Osteocyte (in vitro differentiated cells): ENCODE measurements at places on chromosomes 1 and 21.

DNA sequence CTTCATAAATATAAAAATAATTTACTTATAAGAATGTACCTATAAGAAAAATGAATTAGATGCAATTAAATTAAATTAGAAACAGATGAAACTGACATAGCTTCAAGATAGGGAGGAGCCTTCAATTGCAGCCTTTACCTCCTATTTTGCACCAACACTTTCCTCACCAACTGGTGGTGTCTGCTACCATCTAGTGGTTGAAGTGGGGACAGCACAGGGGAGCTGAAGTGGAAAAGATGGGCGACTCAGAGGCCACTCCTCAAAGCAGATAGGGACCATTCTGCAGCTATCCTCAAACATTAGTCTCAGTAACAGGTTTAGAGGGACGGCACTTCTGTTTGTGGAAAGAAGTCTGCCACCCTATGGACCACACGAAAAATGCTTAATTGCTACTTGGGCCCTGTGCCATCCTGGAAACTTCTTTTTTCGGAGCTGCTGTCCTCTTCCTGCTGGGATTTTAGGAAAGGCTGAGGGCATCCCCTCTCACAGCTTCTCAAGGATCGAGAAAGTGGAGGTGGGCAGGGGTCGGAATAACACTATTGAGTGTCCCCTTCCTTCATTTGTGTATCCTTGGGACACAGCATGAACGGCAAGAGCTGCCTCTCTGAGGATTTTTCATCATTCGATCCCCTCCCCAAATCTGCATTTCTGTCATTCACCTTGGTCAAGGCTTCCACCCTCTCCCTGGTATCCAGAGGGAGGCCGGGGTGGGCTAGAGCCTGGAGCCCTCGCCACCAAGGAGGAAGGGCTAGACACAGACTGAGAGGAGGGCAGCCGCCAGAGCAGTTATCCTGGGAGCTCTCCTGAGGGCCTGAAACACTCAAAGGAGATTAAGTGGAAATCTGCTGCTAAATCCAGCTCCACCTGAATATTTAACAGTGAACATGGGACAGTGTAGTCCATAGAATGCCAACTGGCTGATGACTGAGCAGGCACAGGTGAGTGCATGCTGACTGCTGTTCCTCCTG lies 9.6 kb downstream of the PROK1 start:
- DNase-seq: peak; percentile 91

DNA sequence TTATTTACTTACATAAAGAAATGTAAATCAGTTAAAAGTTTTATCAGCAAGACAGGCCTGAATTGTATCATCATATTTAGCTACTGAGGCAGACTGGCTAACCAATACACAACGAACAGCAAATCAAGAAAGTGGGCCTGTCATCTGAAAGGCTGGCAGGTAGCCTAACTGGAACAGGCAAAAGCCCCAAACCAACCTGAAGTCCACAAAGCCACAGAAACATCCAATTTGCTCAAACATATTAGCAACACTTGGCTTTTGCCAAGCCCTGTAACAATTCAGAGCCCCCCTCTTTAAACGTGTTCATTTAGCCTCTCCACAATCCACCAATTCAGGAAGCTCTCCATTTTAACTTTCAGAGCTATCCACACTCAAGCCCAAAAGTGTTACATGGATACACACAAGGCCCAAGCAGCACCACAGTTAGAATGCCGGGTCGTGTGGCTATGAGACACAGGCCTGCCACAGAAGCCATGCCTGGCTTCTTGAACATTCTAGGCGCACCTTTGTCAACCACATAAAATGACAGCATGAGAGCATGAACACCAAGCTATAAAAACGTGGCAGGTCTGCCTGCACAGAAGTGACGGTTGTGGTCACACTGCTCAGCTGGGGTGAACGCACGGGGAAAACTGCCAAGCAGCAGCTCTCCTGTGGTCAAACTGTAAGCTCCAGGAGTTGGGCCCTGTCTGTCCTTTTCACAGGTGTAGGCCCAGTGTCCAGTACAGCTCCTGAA lies 49.3 kb downstream of the CD34 start:
- DNase-seq: no peak

- DNase-seq: no peak
Observed at GRCh38 chr1:22830041-22830566, 119.5 kb downstream of the EPHB2 start.

DNA sequence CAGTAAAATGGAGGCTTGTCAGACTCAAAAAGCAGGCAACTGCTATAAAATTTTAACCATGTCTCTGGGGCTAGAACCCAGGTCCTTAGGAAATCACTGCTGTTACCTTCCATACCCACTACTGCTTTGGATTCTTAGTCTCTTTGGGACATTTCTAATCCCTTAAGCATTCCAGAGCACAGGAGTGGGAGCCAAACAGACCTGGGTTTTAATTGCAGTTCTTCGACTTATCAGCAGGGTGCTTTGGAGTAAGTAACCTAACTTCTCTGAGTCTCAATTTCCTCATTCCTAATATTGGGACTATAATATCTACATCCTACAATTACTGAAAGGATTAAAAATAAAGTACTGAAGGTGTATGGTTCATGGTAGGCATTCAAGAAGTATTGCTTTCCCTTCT lies 161.0 kb upstream of the BEND5 start:
- DNase-seq: no peak

DNA sequence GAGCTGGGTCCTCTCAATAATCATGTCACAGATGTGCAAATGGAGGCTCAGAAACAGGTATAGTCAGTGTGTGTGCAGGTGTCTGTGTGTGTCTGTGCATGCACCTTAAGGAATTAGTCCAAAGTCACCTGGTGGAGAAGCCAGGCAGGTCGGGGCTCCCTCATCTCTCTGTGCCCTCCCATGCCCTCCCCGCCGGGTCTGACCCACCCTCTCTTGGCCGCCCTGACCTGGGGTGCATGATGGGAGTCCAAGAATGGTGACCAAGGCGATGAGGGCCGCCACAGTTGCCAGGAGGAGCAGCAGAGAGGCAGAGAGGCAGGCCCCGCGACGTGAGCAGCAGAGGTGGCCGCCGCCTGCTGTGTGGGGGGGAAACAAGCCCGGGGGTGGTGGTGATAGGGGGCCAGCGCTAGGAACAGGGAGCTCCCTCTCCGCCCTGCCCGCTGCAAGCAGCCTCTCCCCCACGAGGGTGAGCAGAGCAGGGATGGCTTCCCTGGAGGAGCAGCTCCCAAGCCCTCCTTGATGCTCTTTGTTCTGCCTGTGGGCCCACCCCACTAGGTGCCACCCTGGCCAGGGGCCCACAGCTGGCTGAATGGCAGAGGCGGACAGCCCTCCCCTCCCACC lies 3.9 kb downstream of the LDLRAD1 start:
- peak; percentile 81 for DNase-seq

DNA sequence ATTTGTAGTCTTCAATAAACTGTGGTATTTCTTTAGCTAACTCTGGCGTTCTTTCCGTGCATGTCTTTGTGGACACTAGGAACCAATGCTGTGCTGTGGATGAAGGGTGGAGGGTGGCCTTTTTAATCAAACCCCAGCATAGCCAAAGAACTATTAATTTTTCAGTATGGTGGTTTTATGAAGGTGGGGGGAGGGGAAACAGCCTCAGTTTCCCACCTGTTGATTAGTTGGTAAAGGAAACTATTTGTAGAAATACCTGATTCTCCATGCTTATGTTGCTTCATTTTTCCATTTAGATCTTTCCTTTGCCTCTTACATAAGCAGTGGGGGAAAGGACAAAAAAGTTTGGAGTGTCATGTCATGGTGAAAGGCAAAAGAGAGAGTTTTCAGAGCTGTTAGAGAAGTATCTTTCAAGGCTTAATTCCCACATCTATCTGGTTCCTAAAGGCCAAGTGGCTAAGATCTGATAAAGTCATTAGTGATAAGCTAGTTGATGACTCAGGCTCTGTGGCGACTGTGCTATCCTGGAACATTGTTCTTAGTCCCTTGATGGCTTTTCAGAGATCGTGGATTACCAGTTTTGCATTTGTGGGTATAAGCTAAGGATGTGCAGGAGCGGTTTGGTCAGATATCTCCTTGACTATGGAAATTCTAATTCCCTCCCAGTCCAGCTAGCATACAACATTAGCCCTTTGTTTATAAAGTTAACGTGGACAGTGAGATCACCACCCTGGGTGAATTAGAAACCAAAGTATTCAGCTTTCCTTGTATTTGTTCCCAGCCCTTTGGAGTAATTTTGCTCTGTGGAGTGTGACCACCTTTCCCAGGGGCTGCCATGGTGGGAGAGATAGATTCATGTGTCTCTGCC lies 8.7 kb upstream of the HAX1 start:
- DNase-seq: no peak

- DNase-seq: no peak
Observed at GRCh38 chr1:35810096-35810881, 2.5 kb downstream of the AGO4 start.

GRCh38 chr1:165224504-165224903 lies 132.0 kb downstream of the LMX1A start:
- no peak for DNase-seq

DNA sequence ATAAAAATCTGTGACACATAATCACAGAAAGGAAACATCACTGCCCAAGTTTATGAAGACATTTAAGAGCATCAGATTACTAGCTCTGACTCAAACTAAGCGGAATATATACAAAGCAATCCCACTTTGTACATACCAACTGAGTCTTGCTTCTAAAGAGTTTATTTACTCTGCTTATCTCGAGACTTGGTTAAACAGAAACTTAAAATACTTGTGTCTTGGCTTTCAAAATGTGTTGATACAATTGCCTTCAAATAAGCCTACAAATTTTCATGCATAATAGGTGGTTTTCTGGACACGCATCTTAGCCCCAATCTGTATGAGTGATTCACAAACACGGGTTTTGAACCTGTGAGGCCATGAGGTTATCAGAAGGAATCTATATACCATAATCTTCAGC lies 21.0 kb downstream of the CD160 start:
- no peak for DNase-seq

DNA sequence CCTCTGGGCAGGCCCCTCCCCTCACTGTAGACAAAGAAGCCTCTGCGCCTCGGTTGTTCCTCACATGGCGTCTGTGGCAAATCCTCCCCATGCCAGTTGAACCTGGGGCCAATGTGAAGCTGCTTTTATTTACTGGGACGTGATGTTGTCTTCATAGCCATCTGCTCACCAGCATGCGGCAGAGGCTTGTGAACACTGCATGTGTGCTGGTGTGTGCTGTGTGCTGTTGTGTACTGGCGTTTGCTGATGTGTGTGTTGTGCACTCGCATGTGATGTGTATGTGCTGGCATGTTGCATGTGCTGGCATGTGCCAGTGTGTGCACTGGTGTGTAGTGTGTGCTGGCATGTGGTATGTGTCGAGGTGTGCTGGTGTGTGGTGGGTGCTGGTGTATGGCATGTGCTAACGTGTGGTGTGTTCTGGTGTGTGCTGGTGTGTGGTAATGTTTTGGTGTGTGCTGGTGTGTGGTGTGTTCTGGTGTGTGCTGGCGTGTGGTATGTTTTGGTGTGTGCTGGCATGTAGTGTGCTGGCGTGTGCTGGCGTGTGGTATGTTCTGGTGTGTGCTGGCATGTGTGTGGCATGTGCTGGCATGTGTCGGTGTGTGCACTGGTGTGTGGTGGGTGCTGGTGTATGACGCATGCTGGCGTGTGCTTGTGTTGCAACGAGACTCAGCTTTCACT lies 37.2 kb upstream of the TRAPPC10 start:
- no peak for DNase-seq

DNA sequence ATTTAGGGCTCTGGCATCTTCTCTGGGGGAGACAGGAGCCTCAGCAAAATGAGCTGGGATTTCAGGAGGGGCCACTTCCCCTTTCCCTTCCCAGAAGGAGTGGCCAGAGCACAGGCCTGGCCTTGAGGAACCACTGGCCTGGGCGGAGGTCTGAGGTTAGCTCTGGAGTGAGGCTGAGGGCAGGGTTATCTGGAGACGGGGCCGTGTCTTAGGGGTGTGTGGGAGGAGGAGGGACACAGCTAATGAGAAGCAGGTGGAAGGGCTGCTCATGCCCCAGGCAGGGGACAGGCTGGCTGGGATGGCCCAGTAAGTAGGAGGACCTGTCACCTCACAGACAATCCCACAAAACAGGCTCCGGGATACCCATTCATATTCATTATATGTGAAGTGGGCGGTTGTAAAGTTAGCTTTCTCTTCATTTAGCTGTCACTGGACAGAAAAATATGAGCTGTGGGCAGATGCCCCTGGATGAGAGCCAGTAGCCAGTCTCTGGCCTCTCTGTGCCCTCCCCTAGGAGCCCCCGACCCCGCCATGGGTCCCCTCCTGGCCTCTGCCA lies 12.4 kb downstream of the ALX3 start:
- no peak for DNase-seq

GRCh38 chr1:150578272-150579109 lies 919 bp downstream of the MCL1 start:
- DNase-seq: no peak

DNA sequence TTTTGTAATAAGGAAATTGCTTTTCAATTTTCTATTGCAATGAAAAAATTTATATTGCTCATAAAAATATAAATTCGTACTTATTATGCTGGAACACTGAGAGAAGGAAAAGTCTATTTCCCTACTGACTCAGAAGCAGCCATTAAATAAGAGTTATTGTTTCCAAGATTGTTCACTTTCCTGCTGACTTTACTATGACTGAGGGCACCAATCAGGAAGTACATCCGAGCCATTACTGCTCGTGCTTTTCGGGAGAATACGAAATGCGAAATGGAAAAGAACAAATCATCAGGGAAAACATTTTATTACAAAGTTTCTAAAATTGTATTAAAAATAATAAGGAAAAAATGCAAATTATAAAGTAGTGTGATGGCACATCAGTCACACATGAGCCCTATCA lies 204.8 kb downstream of the AKT3 start:
- no peak for DNase-seq

GRCh38 chr1:164886101-164886500 lies 327.1 kb downstream of the PBX1 start:
- DNase-seq: no peak

- DNase-seq: no peak
Observed at GRCh38 chr1:208988811-208989222, 594.7 kb upstream of the CAMK1G start.

- no peak for DNase-seq
Observed at GRCh38 chr1:116738673-116739370, 15.4 kb upstream of the CD2 start.

DNA sequence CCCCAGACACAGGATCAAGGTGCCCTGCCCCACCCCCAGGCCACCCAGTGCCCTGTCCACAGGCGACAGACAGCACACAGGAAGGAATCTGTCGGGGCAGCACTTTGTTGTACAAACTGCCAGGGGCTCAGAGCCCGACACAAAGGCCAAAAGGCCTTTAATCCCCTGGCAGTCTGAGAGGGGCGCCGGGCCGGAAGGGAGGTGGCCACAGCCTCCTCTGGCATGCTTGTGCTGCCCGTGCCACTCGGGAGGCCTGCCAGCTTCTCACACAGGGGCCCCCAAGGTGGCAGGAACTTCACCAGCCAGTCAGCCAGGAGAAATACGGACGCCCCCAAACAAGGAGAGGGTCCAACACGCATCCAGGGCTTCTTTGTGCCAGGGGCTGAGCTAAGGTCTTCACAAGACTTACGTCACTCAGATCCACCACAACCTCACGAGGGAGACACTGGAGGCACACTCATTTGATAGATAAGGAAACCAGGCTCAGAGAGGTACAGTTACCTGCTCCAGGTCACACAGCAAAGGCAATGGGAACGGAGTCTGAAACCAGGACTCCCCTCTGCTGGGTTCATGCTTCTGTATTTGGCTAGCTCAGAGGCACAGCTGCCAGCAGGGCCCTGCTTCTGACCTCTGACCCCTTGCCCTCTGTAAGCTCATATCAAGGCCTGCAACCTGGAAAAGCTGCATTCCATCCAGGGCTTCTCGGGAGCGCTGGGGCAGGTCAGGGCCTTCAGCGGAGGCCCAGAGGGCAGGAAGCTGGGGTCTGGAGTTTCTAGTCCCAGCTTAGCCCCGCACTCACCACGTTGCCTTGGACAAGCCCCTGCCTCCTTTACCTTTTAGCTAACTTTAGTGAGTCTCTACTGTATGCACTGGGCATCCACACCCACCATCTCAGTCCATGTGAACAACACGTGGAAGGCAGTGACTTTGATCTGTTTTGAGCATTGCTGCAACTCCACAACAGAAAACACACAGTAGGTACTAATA lies 34.8 kb downstream of the HSPG2 start:
- no peak for DNase-seq
